ENCODE measurements at places on chromosomes 3 and 15.
A peak's percentile ranks its signal among the peaks of the same experiment; 100 is the strongest.

GRCh38 chr3:40504636-40505430 is 1.0 kb upstream of the ZNF620 start:
- DNase-seq, result no peak

DNA sequence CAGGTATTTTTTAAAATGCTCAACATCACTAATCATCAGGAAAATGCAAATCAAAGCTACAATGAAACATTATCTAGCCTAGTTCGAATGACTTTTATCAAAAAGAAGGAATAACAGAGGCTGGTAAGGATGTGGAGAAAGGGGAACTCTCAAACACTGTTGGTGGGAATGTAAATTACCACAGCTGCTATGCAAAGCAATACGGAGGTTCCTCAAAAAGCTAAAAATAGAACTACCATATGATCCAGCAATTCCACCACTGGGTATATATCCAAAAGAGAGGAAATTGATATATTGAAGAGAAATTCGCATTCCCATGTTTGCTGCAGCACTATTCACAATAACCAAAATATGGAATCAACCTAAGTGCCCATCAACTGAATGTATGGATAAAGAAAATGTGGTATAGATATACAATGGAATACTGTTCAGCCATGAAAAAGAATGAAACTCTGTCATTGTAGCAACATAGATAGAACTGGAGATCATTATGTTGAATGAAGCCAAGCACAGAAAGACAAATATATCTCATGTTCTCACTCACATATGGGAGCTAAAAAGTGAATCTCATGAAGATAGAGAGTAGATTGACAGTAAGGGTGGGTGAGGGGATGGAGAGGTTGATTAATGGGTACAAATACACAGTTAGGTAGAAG is 19.7 kb upstream of the CLN6 start:
- peak; percentile 11 for DNase-seq

GRCh38 chr15:85913461-85913860 is 118.7 kb upstream of the KLHL25 start:
- no peak for DNase-seq

- no peak for DNase-seq
These were observed 135.2 kb upstream of the GADL1 start for GRCh38 chr3:31029706-31030105.

GRCh38 chr15:93941697-93942096 is 289.7 kb upstream of the MCTP2 start:
- no peak for DNase-seq

GRCh38 chr3:136818769-136819391 is at the start of gene SLC35G2:
Gene SLC35G2, plus strand, starts transcription at chr3:136819126. Its CDS starts 35,335 bp downstream, at chr3:136854461.
- peak; percentile 68 for DNase-seq

- DNase-seq, result peak; percentile 68
These were observed 116.1 kb downstream of the ANP32A start for GRCh38 chr15:68704496-68705021.

GRCh38 chr3:101084404-101084803 is 91.2 kb upstream of the ABI3BP start:
- no peak for DNase-seq

DNA sequence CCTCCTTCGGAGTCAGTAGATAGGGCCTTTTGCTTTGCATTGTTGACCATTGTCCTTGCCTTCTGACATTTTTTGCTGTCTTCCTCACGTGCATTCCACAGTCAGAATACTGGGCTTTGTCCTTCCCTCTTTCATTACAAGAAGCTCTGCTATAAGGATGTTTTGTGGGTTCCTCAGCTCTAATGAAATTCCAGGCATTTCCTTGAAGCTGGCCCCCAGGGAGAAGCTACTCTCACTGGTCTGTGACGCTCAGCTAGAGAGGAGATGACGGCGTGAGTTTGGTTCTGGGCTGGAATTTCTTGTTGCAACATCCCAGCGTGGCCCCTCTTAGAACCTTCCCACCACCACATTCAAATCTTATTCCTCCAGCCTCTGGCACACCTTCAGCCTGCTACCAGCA is 210.2 kb downstream of the TJP1 start:
- DNase-seq, result no peak

GRCh38 chr3:34995796-34996430 is 643.4 kb upstream of the ARPP21 start:
- no peak for DNase-seq

DNA sequence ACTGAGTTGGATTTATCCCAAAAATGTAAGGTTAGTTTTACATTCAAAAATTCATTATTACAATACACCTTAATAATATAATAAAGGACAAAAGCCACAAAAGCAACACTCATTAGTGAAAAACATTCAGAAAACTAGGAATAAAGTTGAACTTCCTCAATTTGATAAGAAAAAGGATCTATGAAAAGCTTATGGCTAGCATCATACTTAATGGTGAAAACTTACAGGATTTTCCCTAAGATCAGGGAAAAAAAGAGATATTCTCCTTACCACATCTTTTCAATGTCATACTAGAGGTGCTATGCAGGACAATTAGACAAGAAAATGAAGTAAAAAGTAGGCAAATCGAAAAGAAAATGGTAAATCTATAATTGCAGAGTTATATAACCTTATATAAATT is 279.9 kb downstream of the CGGBP1 start:
- DNase-seq, result no peak

GRCh38 chr3:140597792-140598191 is 80.1 kb upstream of the TRIM42 start:
- DNase-seq, result no peak

GRCh38 chr3:178850450-178851190 is 221.0 kb downstream of the ZMAT3 start:
- DNase-seq, result no peak

DNA sequence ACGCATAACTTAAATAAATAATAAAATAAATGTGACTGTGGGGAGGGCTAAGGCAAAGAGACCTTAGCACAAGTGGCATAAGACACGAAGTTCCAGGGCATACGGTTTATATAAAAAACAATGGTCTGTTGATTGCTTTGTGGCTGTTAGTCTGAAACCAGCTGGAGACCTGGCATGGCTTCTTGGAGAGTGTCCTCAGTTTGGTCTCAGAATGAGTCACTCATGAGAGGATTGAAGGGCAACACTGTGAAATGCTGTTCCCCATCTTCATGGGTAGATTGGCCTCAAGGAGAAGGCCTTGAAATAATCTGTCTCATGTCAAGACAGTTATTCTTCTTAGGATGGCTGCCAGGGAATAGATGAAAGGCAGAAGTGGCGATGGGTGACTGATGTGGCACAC is 62.2 kb downstream of the SOX2 start:
- no peak for DNase-seq

GRCh38 chr3:191790934-191791333 is 330.0 kb downstream of the PYDC2 start:
- DNase-seq, result no peak

GRCh38 chr3:53318522-53318921 is 28.8 kb downstream of the DCP1A start:
- no peak for DNase-seq

GRCh38 chr3:171417137-171417536 is 43.1 kb downstream of the TNIK start:
- no peak for DNase-seq

GRCh38 chr15:41827880-41828806 is at the start of gene JMJD7:
Gene JMJD7, plus strand, starts transcription at chr15:41828092. Its CDS starts 33 bp downstream, at chr15:41828125.
- peak; percentile 88 for DNase-seq

GRCh38 chr3:120477781-120478180 is 27.0 kb upstream of the FSTL1 start:
- no peak for DNase-seq

GRCh38 chr15:72169921-72170611 is 27.5 kb downstream of the GRAMD2A start:
- no peak for DNase-seq

DNA sequence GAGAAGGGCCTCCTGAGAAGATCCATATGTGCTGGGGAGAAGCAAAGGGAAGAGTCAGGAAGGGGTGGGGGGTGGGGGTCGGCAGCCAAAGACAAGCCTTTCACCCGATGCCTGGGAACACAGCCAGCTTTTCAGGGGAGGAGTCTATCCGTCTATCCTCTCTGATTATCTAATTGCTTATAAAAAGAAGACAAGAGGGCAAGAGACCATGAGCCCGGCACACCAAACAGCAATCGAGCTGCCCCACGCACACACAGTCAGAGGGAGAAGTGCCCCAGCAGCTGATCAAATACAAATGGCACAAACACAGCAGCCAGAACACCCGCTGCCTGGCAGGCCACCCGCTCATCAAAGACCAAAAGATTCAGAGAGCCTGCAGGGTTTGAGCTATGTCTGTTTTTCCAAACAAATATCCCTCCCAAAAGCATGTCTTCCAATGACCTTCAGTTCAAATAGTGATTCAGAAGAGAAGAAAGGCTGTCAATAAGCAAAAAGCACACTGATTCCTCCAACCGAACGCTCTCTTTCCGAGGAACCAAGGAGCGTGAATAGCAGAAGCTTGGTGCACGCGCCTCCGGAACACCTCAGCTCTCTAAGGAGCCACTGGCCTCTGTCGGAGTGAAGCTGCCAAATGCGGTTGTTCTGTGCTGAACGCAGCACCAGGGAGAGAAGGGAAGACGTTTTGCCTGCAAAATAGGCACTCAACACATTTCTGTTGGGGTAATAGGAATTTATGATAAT is 419.2 kb downstream of the OCA2 start:
- no peak for DNase-seq

DNA sequence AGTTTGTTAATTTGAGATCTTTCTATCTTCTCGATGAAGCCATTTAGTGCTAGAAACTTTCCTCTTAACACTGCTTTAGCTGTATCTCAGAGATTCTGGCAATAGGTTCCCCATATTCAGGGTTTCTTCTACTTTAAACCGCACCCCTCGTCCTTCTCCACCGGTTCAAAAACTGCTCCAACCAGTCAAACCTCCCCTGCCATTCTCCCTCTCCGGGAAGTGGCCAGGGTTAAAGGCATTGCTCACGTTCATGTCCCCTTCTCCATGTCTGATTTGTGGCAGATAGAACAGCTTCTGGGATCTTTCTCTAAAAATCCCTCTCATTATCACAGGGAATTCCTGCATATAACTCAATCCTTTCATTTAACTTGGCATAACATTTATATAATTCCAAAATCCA is 14.4 kb downstream of the ALDH1L1 start:
- DNase-seq, result no peak
